ENCODE measurements at places on chromosomes 3 and 15.
A peak's percentile ranks its signal among the peaks of the same experiment; 100 is the strongest.

DNA sequence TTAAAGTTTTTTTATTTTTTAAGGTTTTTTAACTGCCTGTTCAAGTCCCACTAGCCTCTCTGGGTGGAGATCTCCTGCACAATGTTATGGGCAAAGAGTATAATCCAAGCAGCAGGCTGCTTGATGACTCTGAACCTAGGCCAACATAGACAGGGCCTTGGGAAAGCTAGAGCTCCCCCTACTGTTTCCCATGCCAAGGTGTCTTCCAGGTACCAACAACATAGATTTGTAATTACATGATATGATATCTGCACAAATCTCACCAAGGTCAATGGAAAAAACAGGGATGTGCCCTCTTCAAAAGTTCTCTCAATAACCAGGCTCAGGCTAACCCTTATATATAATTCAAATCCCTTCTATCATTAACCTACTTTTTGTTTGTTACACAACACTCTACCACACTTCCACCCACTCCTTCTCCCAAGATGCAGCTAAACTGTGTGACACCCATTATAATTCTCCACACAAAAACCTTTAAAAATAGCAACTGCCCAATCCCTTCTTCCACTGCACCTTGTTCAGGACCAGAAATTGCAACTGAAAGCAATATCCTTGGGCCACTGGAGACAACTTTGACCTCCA, 43.8 kb downstream of the RBM15B start:
- DNase-seq = no peak

GRCh38 chr15:41512940-41513505, 604 bp downstream of the LTK start:
- no peak for DNase-seq

DNA sequence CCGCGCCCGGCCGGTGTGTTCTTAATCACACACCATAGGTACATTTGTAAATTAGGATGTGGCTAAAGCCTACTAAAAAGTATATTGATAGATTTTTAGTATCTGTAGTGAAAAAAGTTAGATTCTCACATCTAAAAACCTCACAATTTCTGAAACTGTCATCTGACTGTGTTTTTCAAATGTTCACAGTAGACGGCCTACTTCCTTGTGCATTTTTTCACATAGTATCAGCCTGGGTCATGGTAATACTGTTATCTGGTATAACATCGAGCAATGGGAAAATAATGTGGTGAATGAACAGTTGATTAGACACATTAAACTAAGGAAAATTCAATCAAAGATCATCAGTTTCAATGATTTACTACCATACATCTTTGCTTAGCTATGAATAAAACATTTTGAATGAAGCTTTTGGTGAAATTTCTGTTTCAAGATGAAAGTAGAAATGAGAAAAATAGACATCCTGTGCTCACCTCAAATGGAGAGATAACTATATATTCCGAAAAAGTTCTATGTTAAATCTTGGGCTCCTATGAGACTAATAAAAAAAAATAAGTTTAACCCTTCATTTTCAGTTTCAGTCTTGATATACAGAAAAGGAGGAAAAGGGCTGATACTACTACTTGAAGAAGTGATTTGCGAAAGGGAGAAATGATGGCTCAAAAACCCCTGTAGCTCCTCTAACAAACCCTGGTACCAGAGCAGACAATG, 262.7 kb downstream of the ZBTB20 start:
- no peak for DNase-seq

GRCh38 chr3:53846851-53847155, 435 bp downstream of the IL17RB start:
- no peak for DNase-seq

DNA sequence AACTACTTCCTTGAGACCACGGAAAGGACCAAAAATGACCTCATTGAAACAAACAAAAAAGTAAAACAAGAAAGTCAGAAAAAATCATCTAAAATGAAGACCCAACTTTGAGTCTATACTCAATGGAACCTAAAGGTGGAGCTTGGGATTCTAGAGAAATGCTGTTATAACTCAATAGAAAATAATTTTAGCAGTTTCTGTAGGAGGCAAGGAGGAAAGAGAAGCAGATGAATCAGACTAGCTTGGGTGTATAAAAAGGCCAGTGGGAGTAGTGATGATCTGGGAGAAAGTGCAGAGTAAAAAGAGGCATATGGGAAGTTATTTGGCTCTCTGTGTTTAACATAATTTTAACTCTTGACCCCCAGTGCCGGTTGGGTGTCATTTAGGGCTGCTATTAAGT, 94.4 kb downstream of the TMCO5A start:
- peak; percentile 32 for DNase-seq

- no peak for DNase-seq
These were observed 49.3 kb upstream of the SKOR1 start for GRCh38 chr15:67775998-67776397.

DNA sequence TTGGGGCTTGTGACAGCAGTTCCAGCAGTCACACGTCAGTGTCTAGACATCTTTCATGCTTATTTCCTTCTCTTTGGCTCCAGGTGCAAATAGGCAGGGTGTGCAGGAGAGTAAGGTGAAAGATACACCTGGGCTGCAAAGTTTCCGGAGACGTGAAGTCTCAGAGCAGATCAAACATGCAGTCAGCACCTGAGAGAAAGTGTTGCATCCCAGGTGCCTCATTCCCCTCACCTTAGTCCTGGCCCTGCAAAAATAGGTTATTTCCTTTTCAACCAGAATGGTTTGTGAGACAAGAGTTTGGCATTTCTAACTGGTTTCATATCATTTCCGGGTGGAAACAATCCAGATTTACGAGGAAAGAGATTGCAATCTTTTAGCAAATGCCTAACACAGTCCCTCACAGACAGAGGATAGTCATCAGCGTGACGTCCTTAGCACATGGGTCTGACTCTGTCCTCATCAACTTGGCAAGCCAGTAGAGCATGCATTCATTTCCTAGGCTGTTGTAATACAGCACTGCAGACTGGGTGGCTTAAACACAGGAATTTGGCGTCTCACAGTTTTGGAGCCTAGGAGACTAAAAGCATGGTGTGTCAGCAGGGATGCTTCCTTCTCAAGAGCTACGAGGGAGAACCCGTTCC, 58.2 kb upstream of the ARRDC4 start:
- DNase-seq = peak; percentile 24

GRCh38 chr3:63462732-63463131, 184.6 kb downstream of the SYNPR start:
- no peak for DNase-seq

DNA sequence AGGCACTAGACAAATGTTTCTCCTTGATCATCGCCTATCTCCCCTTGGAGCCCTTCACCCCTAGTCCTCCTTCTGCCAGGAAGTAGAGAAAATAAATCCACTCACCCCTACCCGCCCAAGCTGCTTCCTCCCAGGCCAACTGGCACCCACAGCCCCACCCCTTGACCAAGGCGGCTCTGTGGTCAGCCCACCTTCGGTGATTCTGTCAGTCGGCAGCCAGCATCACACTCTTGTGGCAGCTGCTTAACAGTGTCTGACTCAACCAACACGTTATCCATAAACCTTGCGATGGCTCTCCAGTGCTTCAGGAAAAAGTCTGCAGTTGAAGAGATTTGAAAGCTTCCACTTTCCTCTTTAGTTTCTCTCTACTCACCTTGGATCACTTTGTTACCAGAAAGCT, 7.6 kb downstream of the SHF start:
- no peak for DNase-seq

- no peak for DNase-seq
These were observed 121.9 kb downstream of the NSUN3 start for GRCh38 chr3:94184781-94185180.

- no peak for DNase-seq
These were observed 50.5 kb upstream of the UBP1 start for GRCh38 chr3:33490641-33491241.

- DNase-seq = no peak
These were observed 31.0 kb upstream of the FAM3D start for GRCh38 chr3:58697561-58697960.

DNA sequence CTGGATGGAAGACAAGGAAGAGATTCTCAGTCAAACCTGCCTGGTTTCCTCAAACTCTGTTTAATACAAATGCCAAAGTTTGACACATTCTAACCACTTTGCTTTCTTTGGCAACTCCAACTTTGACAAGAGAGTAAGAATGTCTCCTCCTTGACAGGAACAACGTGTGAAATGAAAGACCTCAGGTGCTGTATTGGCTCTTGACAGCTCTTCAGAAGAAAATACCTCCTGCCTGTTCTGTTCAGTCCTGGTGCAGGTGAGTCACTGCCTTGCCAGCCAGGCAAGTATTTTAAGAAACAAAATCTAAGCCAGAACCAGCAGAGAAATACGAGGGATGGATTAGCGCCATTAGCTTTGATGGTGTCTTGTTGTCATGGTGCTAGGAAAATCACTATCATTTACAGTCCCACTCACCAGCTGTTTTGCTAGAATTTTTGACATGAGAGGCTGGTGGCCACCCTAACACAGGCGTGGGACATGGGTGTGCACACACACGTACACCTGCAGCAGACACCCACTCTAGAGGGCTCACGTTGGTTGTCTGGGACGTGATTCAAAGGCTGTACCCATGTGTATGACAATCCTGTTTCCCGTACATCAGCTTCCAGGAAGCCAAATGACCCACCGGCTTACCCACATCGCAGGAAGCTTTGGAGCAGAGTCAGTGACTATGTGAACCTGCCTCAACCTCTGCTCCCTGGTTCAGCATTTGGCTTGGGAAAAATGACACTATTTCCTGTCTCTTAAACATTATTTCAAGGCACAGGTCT, 60.4 kb downstream of the CCNL1 start:
- no peak for DNase-seq

GRCh38 chr15:33923446-33923845, 44.9 kb upstream of the CHRM5 start:
- no peak for DNase-seq

GRCh38 chr3:156693166-156693565, 18.8 kb downstream of the TIPARP start:
- no peak for DNase-seq

DNA sequence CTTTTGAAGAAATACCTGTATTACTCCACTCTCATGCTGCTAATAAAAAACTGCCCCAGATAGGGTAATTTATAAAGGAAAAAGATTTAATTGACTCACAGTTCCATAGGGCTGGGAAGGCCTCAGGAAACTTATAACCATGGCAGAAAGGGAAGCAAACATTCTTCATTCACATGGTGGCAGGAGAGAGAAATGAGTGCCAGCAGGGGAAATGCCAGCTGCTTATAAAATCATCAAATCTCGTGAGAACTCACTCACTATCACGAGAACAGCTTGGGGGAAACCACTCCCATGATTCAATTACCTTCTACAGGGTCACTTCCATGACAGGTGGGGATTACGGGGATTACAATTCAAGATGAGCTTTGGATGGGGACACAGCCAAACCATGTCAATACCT, 18.7 kb downstream of the MFSD1 start:
- no peak for DNase-seq

GRCh38 chr3:45253316-45253715, 27.2 kb upstream of the TMEM158 start:
- no peak for DNase-seq

- no peak for DNase-seq
These were observed 3.9 kb upstream of the RBSN start for GRCh38 chr3:15102836-15103235.

DNA sequence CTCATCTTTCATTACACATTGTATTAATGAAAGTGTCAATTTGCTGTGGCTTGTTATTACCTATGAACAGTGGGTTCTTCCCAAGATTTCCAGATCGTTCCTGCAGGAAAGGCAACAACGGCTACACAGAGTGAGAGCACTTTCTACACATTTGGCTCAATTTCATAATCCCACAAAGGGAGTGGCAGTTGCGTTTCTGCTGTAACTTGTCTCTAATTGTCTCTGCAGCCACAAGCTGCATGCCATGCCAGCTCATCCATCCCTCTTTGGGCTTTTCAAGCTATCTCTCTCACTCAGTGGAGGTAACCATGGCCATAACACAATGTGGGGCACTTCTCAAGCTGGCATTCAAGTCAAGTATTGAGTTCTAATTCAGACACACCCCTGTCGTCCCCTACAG, 27.7 kb upstream of the CPNE4 start:
- no peak for DNase-seq

GRCh38 chr15:95051861-95052260, 820.5 kb downstream of the MCTP2 start:
- DNase-seq = no peak

- DNase-seq = no peak
These were observed 92.9 kb downstream of the UBE3A start for GRCh38 chr15:25345943-25346342.

- no peak for DNase-seq
These were observed 25.3 kb downstream of the RBPMS2 start for GRCh38 chr15:64749999-64750657.

- DNase-seq = no peak
These were observed 124.8 kb upstream of the LRIG1 start for GRCh38 chr3:66625505-66626216.

- no peak for DNase-seq
These were observed 1.7 kb downstream of the ANKUB1 start for GRCh38 chr3:149790698-149791097.

DNA sequence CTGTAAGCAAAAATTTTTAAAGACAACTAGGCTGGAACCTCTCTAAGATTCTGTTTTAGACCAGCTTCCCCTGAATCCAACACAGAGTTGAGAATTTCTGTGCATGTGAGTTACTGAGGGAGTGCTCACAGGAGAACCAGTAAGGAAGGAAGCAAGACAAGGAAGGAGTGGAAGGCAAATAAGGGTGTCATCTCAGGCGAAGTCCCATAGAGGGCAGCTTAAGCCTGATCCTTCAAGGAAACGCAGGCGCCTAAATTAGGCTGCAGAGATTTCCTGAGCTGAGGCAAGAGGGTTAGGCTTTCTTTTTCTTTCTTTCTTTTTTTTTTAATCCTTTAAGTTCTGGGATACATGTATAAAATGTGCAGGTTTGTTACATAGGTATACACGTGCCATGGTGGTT, 36.2 kb upstream of the COL6A6 start:
- DNase-seq = no peak

DNA sequence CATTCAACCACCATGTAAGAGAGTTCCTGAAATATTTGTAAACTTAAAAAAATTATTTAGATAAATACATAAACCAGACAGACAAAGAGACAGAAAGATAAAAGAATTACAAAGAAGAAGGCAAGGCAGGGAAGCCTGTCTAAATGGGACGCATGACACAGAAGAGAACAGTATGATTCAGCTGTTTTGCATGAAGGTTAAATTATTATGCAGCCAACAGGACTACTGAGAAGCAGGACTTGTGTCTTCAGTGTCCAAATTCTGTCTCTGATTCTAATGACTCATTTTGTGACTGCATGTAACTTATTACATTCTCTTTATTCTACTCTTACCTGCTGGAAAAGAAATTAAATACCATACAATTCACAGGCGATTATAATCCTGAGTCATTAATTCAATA, 340.4 kb upstream of the KCNMB2 start:
- peak; percentile 21 for DNase-seq

GRCh38 chr3:179853176-179853575, 183.6 kb downstream of the PEX5L start:
- DNase-seq = peak; percentile 73

GRCh38 chr3:32325927-32326326, 65.7 kb upstream of the CMTM7 start:
- DNase-seq = no peak
